ENCODE measurements at places on chromosomes 4 and X. TPM values are rescaled to one million over a fixed set of nuclear protein-coding genes. Genes with fewer than 3 reads are reported as not detected.

Gene USP51
- total RNA-seq = 1.1 TPM

Gene SPIN4
- 3.8 TPM for total RNA-seq

Gene NKX1-1
- total RNA-seq = not detected

Gene NEUROG2
- total RNA-seq = not detected

Gene VCX
- not detected for total RNA-seq

Gene PRDM5
- 10.6 TPM for total RNA-seq

Gene ARHGEF9
- total RNA-seq = 51.1 TPM

Gene PDZD11
- total RNA-seq = 48.1 TPM

Gene RENBP
- 13.1 TPM for total RNA-seq

Gene CSN1S1
- total RNA-seq = not detected

GRCh38 chrX:124401696-124402095 is 55.3 kb downstream of the SH2D1A start:
- peaks cover 5% of the 10 kb centered on the region for H3K4me1 ChIP-seq
- no peaks in the 10 kb centered on the region for H3K36me3 ChIP-seq
- peaks cover 4% of the 10 kb centered on the region for H3K27me3 ChIP-seq

DNA sequence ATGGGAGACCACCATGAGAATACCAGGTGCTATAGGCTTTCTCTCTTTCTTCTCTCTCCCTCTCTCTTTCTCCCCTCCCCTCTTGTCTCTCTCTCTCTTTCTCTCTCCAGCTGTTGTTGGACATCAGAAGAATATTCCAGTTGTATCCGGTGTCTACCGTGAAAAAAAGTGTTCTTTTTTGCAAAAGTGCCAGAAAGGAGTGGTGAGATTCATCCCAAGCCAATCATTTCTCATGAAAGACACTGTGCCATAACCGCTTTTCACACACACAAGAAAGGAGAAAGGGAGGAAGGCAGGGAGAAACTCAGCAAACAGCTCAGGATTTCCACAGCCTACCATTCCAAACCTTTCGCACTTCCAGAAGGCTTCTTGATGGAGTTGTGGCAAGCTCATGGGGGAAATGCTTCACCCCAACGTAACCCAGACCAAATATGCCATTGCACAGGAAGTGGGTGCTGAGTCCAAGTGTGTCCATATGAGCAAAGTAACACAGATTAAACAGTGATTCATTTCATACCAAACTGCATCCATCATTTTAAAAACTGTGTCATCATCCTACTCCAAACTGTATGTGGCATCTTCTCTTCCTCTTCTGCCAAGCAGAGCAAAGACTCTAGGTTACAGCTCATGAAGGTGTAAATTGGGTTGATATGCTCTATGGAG is 224.0 kb downstream of the APBB2 start:
- H3K36me3 ChIP-seq = peaks cover 3% of the 10 kb centered on the region
- peaks cover 64% of the 10 kb centered on the region for H3K4me1 ChIP-seq
- no peak for DNase-seq
- peak overlapping the region; percentile 99 for H3K27ac ChIP-seq

GRCh38 chrX:130136496-130136895 is 26.2 kb upstream of the ELF4 start:
- H3K4me1 ChIP-seq = no peaks in the 10 kb centered on the region
- H3K4me3 ChIP-seq = no peak overlapping the region
- no peak overlapping the region for H3K27ac ChIP-seq
- no peaks in the 10 kb centered on the region for H3K27me3 ChIP-seq
- peaks cover 7% of the 10 kb centered on the region for H3K36me3 ChIP-seq

DNA sequence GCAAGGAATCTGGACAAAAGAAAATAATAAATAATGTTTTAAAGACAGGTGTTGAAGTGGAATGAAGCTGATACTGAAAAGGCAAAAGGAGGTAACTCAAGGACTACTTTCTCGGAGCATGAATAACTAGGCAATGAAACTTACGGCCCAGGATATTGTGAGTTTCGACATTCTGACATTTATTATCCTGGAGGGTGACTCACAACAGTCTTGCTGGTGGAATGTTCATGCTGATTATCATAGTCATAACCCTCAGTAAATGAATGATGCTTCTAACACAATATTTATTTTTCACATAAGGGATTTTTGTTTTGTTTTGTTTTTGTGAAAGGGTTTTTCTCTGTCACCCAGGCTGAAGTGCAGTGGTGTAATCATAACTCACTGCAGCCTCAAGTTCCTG is 147.0 kb upstream of the HPGD start:
- no peak for DNase-seq
- peaks cover 22% of the 10 kb centered on the region for H3K27me3 ChIP-seq
- H3K27ac ChIP-seq = no peak overlapping the region
- H3K4me1 ChIP-seq = no peaks in the 10 kb centered on the region
- no peak overlapping the region for H3K4me3 ChIP-seq

DNA sequence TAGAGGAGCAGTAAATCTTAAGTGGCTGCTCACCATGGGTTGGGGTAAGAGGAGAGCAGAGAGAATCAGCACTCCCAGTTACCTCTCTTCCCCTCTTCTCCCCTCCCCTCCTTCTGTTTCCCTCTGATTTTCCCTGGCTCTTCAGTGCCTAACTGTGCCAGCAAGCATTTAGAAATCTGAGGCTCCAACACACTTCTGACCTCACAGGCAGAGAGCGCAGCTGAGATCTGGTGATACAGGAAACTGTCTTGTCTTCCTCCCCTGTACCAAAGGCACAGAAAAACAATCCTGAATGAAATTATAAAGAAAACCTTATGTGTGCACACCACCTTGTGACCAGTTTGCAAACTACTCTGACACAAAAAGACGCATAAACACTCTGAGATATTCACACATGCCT is 82.4 kb upstream of the SMIM10 start:
- no peaks in the 10 kb centered on the region for H3K4me1 ChIP-seq
- H3K4me3 ChIP-seq = no peak overlapping the region
- no peak for DNase-seq
- H3K27ac ChIP-seq = no peak overlapping the region

- peaks cover 3% of the 10 kb centered on the region for H3K4me1 ChIP-seq
- peaks cover 7% of the 10 kb centered on the region for H3K27me3 ChIP-seq
- no peak overlapping the region for H3K27ac ChIP-seq
- H3K36me3 ChIP-seq = no peaks in the 10 kb centered on the region
- H3K4me3 ChIP-seq = no peak overlapping the region
These were observed 245.4 kb downstream of the HNRNPD start for GRCh38 chr4:82128355-82128754.

DNA sequence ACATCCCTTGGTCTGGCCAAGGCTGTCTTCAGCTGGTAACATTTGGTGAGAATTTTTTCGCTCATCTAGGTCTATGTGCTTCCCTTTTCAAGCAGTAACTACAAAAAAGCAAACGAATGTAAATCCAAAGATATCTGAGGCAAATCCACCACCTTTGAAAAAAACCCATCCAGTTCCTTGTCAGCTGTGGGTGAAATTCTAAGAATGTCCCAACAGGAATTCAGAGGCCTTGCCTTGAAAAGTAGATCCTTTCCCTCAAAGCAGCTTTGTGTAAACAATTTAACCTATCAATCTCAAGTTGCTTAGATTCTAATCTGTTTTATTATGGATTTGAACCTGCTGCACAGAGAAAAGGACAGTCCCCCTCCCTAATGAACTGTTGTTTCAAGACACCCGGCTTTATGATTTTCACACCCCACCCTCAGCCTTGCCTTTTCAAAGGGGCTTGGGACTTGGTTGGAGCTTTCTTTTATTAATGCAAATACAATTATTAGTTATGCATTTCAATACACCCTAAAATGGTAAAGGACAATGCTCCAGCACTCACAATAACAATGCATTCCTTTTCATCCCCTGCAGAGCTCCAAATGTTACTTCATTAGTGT is 166.6 kb downstream of the LDB2 start:
- H3K36me3 ChIP-seq = no peaks in the 10 kb centered on the region
- H3K4me1 ChIP-seq = peaks cover 3% of the 10 kb centered on the region
- no peak overlapping the region for H3K27ac ChIP-seq
- peaks cover 2% of the 10 kb centered on the region for H3K27me3 ChIP-seq

- DNase-seq = no peak
- peaks cover 17% of the 10 kb centered on the region for H3K36me3 ChIP-seq
- H3K27me3 ChIP-seq = no peaks in the 10 kb centered on the region
- H3K27ac ChIP-seq = no peak overlapping the region
- H3K4me3 ChIP-seq = no peak overlapping the region
These were observed 16.8 kb downstream of the CLDN22 start for GRCh38 chr4:183303301-183303700.

- no peak overlapping the region for H3K27ac ChIP-seq
- no peaks in the 10 kb centered on the region for H3K36me3 ChIP-seq
- no peak overlapping the region for H3K4me3 ChIP-seq
- DNase-seq = no peak
- H3K4me1 ChIP-seq = no peaks in the 10 kb centered on the region
- no peaks in the 10 kb centered on the region for H3K27me3 ChIP-seq
These were observed 272.2 kb upstream of the NRK start for GRCh38 chrX:105550043-105550663.

- no peaks in the 10 kb centered on the region for H3K36me3 ChIP-seq
- H3K27ac ChIP-seq = no peak overlapping the region
- H3K27me3 ChIP-seq = no peaks in the 10 kb centered on the region
- no peak for DNase-seq
- H3K4me1 ChIP-seq = no peaks in the 10 kb centered on the region
These were observed 398.3 kb upstream of the FAM47C start for GRCh38 chrX:36609616-36610585.

GRCh38 chr4:85873566-85873965 is 398.6 kb downstream of the ARHGAP24 start:
- no peaks in the 10 kb centered on the region for H3K27me3 ChIP-seq
- H3K4me1 ChIP-seq = peaks cover 20% of the 10 kb centered on the region
- H3K4me3 ChIP-seq = no peak overlapping the region
- DNase-seq = no peak
- H3K36me3 ChIP-seq = no peaks in the 10 kb centered on the region
- no peak overlapping the region for H3K27ac ChIP-seq

DNA sequence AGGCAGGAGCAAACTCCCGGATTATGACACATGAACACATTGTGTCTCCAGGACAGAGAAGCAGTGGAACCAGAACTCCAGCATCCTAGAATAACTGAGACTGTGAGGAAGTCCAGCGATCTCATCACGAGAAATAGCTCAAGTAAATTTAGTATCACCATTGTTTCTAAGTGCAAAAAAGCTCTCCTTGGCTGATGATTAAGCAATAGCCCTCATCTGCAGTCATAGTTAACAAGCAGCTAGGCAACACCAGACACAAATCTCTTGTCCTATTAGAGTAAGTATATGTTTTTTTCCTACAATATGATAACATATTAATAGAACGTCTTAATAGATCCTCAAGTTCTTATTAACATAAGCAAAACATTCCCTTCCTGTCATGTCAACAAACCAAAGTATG is 2.4 kb upstream of the CFAP299 start:
- DNase-seq = no peak
- no peak overlapping the region for H3K27ac ChIP-seq
- no peak overlapping the region for H3K4me3 ChIP-seq
- H3K4me1 ChIP-seq = peaks cover 13% of the 10 kb centered on the region

DNA sequence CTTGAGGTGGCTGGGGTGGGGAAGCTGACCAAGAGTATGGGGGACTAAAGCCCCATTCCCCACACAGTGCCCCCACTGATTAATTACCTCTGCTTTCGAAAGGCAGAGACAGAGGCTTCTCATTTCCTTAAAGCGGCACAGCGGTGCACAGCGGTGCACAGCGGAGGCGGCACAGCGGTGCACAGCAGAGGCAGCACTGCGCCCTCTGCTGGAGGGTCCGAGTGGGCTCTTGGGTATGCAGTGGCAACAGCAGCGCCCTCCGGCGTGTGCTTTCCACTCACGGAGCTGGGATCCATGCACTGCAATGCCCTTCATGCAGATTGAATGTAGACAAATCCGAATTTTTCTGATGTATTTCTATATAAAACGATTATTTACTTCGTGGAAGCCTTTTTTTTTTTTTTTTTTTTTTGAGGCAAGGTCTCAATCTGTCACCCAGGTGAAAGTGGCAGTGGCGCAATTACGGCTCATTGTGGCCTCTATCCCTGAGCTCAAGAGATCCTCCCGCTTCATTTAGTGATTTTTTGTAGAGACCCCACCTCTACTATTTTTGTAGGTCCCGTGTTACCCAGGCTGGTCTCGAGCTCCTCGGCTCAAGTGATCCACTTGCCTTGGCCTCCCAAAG is 19.7 kb upstream of the PRPS2 start:
- peaks cover 27% of the 10 kb centered on the region for H3K27me3 ChIP-seq
- H3K4me3 ChIP-seq = no peak overlapping the region
- DNase-seq = no peak
- no peak overlapping the region for H3K27ac ChIP-seq
- no peaks in the 10 kb centered on the region for H3K4me1 ChIP-seq
- H3K36me3 ChIP-seq = no peaks in the 10 kb centered on the region

DNA sequence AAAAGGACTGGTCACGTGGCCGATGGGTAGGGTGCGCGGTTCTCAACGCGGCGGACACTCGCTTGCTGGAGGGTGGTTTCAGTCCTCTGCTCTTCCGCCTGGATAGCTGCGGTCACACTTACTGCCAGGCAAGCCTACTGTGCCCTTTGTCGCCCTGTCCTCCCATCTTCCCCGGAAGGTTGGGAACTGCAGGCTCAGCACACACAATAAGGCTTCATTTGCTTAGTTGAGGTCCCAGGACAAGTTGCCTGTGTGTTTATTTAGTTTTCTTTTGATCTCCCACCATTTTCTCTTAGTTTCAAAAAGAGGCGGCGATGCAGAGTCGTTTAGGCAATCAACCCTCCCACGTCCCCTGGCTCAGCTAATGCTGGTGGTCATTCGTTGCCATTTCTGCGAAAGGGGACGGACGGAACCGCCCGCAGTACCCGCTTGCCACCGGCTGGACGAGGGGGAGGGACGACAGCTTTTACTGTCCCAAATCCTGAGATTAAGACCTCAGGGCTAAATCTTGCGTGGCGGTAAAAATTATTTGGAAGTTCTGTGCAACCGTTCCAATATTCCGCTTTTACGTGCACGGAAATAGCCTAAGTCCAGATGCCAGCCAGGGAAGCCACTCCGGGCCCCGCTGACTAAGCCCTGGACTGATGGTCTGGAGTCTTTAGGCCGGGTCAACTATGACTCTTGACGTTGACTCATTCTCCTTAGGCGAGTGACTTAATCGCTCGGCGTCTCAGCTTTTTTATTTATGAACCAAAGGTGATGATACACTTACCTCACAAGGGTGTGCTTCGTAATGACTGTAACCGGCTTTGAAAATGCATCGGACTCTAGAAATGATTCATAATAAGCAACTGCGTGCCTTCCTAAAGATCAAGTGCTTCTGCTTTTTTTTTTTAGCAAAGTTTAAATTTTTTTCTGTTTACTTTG is 671 bp upstream of the EIF4E start:
- H3K27me3 ChIP-seq = no peaks in the 10 kb centered on the region
- peak overlapping the region; percentile 93 for H3K4me3 ChIP-seq
- peak overlapping the region; percentile 99 for H3K27ac ChIP-seq
- H3K36me3 ChIP-seq = peaks cover 3% of the 10 kb centered on the region
- no peak for DNase-seq
- H3K4me1 ChIP-seq = peaks cover 38% of the 10 kb centered on the region

- H3K4me1 ChIP-seq = peaks cover 18% of the 10 kb centered on the region
- no peak within 1 kb of the TSS for H3K4me3 ChIP-seq
- no peak for DNase-seq
- H3K36me3 ChIP-seq = no peaks in the 10 kb centered on the region
- H3K27ac ChIP-seq = no peak within 1 kb of the TSS
These were observed at the start of gene SLC2A9 for GRCh38 chr4:10020871-10021652. SLC2A9 (minus strand) TSS chr4:10021497; CDS start chr4:10021429, 68 bp downstream.

DNA sequence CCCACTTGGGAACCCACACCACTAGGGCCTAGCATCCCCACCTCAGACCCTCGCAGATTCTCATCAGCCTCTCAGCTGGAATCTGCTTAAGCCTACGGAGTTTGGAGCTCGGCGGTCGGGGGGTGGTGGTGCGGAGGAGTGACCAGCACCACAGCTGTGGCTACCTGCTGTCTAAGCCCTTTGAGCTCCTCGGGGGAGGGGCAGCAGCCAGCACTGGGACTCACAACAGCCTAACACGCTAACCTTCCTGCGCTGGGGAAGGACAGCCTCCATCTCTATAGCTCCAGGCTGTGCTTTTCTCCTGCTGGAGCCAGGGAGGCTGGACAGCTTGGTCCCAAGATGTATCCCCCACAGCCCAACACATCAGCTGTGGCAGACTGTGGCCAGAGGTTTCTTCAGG is 281.5 kb downstream of the USP46 start:
- H3K36me3 ChIP-seq = peaks cover 7% of the 10 kb centered on the region
- DNase-seq = no peak
- H3K27ac ChIP-seq = no peak overlapping the region
